Hepatocyte (in vitro differentiated cells): ENCODE measurements at places on chromosomes 7 and 10. TPM values are rescaled to one million over a fixed set of nuclear protein-coding genes. Genes with fewer than 3 reads are reported as not detected.
A peak's percentile ranks its signal among the peaks of the same experiment; 100 is the strongest.

GRCh38 chr10:73773152-73773879 is 8.5 kb upstream of the CHCHD1 start:
- no peak for DNase-seq

GRCh38 chr10:113038183-113038582 is 88.1 kb downstream of the TCF7L2 start:
- no peak for DNase-seq

DNA sequence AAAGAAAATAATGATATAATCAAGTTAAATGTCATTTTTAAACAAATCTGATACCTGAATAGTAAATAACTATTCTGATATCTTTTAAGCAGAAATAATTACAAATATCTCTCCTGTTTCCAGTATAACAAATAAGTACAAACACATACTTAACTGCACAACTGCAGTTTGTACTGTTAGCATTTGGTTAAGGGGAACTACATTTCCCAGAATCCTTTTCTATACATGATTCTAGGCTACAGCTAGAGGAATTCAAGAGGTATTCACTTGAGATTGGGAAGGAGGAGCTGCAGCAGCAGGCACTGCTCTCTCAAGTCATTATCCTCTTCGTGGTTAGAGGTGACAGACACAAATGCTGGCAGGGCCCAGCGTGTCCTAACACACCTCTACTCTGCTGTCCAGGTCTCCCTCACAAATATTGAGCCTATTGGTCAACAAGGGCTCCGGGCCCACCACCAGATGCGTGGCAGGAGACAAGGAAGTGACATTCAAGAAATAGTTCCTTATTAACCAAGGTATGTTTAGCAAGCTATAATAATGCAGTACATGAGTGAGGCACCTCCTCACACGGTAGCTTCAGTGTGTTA is 255.1 kb upstream of the MKLN1 start:
- DNase-seq: no peak

DNA sequence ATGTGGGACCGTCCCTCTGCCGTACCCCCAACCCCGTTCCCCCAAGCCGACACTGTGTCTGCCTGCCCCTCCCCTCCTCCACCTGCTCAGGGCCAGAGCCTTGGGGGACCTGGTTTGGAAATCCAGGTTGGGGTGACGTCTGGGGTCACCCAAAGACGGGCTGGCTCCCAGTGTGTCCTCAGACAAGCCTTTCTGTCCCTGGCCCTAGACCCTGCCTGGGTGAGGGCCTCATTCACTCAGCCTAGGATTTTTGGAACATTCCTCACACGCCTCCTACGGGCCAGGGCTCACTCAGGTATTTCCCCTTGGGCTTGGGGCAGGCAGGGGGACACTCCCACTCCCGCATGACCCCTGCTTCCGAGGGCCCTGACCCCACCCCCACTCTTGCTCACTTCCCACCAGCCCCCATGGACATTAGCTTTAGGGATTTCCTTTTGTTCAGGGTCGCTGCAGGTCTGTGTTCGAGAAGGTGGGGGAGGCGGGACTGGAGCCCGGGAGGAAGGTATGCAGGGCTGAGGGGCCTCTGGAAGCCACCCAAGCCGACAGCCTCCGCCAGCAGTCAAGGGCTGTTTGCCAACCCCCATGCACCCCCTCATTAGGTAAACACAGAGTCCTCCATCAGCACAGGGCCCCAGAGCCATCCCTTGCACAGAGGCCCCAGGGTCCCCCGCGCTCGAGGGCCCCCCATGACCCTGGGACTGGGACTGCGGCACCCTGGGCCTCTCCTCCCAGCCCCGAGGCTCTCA is 35.1 kb downstream of the PDGFA start:
- DNase-seq: no peak

- no peak for DNase-seq
Observed at GRCh38 chr10:114017271-114017670, 26.4 kb upstream of the ADRB1 start.

- peak; percentile 58 for DNase-seq
Observed at GRCh38 chr10:6014241-6014761, 37.0 kb upstream of the IL15RA start.

DNA sequence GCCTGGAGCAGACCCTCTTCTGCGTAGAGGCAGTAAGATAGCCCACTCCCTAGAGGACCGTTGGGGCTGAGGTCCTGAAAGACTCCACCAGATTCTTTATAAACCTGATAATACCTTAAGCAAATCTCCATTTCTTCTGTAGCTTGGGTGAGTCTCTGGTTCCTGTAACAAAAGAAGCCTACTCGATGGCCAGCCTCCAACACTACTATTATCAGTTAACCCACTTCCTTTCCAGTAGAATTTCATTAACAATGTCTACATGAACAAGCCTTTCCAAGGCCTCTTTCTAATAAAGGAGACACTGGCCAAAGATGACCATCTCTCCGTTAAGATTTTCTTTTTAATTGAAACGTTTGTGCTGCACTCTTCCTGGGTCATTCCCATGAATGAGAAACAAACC is 201.7 kb upstream of the KCTD7 start:
- DNase-seq: no peak

GRCh38 chr10:89332123-89332633 is 4.4 kb downstream of the IFIT3 start:
- peak; percentile 56 for DNase-seq

DNA sequence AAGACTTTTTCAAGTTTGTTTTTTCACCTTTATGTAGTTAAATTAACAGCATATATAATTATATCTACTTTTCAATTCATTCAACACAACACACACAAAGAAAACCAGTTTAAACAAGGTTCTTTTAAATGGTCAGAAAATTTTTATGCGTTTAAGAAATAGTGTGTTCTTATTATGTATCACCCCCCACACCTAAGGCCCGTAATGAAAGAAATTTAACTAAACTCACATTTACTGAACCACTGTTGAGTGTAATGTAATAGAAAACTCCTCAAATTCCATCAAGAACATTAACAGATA is 19.0 kb upstream of the ITGB8 start:
- DNase-seq: no peak

DNA sequence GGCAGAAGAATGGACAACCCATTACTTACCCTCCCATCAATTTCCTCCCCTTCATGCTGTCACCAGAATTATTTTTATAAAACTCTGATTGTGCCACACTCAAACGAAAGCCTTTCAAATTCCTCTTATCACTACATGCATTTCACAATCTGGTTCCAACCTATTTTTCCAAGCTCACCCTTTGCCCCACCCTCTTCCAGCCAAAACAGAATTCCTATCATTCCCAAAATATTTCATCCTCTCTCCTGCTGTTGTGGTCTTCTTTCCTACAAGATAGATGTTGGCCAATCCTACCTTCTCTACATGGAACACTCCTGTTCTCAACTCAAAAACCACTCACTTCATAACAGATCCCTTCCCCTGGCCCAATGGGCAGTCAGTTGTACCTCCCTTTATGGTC is 111.5 kb downstream of the ELAPOR2 start:
- no peak for DNase-seq

DNA sequence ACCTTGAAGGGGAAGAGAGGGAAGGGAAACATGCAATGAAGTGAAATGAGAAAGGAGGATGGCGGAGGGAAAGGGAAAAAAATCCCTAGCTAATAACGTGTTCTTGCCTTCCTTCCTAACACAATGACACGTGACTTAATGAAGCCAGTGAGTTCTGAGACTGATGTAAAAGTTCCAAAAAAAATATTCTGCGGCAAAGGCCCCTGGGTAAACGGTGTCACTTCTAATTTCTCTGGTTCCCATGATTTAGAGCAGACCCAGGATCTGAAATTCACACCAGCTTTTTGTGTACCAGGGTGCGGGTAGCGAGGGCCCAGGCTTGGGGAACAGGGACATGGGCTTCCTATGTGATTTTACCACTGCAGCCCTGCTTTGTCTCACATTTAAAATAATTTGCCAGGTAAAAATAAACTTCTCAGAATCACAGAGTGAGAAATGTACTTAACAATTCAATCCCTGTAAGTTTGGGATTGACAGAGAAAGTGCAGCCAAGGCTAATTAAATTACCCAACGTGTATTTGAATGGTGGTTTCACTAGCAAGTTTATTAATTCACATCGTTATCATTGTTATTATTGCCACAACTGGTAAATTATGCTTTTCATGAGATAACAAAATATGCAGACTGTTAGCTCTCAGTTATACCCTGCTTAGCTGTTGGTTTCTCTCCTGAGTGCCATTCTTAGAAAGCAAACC is 182.4 kb downstream of the SEM1 start:
- DNase-seq: no peak

DNA sequence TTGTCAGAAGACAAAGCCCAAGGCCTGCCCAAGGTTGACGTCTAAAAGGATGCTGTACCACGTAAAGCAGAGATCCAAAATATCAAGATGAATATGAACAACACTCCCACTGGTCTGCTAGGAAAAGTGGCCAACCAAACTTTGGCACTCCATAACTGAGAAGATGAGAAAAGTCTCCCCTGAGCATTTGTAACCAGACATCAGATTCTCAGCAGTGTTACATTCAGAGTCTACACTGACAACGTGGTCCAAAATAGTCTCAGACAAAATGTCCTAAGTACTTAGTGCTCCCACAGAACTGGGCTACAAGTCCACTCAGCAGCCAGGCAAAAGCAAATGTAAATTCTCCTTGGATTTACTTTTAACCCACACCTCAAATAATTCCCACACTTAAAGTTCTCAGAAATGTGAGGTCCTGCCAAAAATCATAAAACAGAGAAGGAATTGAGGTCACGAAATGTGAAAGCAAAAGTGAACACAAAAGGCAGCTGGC is 185.1 kb upstream of the NOBOX start:
- DNase-seq: no peak

- DNase-seq: peak; percentile 75
Observed at GRCh38 chr10:110357252-110357780, 52.6 kb upstream of the SMNDC1 start.

- peak; percentile 81 for DNase-seq
Observed at GRCh38 chr7:148699024-148699781, 500 bp downstream of the CUL1 start.

DNA sequence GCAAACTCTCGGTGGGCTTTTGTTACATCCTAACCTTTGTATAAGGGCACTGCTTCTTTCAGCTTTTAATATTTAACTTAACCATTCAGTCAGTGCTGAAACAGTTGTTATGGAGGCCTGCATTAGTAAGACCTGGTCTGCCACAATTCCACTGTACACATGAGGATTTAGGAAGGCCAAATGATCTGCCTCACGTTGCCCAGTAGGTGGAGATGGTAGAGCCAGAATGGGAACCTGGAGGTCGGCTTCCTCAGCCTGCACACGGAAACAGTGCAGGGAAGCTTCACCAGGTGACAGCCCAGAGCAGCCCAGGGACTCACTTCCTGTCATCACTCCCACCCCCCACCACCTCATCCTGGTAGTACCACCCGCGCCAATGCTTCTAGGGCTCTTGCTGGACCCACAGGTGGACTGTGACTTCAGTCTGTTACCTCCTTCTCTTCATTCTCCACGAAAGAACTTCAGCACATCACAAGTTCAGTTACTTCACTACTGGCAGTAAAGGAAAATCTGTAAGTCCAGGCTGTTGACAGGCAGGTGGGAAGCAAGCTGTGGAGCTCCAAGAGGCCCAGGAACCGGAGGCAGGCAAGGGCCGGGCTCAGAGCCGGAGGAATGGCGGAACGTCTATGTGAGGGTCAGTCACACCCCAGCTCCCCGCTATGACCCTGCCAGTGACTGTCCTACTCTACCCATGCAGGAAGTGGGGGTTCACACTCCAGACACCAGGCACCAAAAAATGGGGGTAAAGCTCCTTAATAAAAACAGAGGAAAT is 480.3 kb upstream of the C7orf33 start:
- DNase-seq: peak; percentile 62

DNA sequence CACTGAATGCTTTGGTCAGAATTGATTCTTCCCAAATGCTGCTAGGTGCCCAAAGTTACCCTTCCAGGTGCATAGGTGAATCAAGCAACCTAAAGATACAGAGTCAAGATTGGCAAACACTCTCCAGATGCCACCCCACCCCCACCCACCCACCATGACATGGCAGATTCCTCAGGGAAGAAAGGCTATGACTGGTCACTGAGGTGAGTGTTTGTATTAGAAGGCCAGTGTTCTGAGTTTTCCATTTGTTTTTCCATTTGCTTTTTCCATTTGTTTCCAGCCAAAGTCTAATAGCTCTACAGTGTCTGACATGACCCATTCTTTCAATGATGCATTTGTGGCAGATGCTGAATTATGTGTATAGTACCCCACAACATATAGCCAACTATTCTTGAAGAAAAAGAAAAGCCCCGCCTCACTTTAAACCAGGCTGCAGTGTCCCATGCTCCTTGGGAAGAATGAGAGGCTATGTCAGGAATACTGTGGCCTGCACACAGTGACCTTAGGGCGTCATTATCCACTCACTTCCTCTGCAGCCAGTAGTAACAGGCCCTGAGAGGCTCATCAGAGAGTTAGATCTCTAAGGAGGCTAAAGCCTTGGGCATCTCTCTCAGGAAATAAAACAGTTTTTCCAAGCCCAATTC is 16.1 kb upstream of the HIBADH start:
- DNase-seq: no peak

GRCh38 chr10:130816116-130816901 is 495.2 kb downstream of the TCERG1L start:
- no peak for DNase-seq

- DNase-seq: no peak
Observed at GRCh38 chr7:47351233-47352154, 230.4 kb downstream of the TNS3 start.

DNA sequence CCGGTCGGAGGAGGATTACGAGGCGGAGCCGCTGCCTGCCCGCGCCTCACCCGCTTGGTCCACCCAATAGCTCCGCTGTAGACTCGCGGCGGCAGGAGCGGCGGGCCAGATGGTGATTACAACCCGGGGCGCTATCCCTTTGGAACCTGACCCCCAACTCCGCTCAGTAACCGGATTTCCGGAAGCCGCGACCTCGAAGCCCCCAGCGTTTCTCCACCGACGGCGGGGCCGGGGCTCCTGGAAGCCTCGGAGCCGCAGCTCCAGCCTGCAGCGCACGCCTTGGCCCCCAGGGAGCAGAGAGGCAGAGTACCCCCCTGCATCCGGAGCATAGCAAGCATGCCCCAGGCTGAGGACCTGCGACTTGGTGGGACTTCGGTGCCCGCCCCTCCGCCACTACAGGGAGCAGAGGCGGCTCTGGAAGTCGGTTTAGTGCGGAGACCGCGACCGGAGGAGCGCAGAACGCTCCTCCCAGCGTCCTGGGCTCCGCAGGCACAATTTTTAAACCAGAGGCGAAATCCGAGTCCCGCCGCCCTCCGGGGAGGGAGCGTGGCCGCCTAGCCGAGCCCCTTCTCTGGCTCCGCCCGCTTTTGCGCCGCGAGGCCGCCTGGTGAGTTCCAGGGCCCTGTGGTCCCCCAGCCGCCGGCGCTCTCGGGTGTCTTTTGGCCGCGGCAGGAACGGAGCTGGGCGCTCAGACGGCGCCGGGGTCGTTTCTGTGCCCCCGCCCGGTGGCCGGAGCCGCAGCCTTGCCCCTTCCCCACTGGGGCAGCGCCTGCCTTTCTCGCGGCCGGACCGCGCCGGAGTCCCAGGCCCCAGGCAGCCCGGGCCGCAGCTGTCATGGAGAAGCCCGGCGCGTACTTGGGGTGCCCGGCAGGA is 28.2 kb upstream of the BMS1 start:
- DNase-seq: peak; percentile 53

- DNase-seq: no peak
Observed at GRCh38 chr10:14162629-14163344, 167.9 kb downstream of the FRMD4A start.

CNNM1 gene
- polyA plus RNA-seq: 2.2 and 2.5 TPM in 2 replicates

CUBN gene
- polyA plus RNA-seq: 2.0 and 3.3 TPM in 2 replicates

SP8 gene
- 0.04 and 0.10 TPM in 2 replicates for polyA plus RNA-seq

SHH gene
- 8.0 and 12.1 TPM in 2 replicates for polyA plus RNA-seq

ENKUR gene
- polyA plus RNA-seq: 0.12 and 1.6 TPM in 2 replicates

ANKRD7 gene
- polyA plus RNA-seq: 0.34 TPM in 1 of 2 replicates, not detected in the other

OIT3 gene
- polyA plus RNA-seq: 0.88 and 0.89 TPM in 2 replicates

HIPK2 gene
- polyA plus RNA-seq: 12.2 and 18.2 TPM in 2 replicates

UNCX gene
- not detected in 2 replicates for polyA plus RNA-seq

GSAP gene
- 9.3 and 9.9 TPM in 2 replicates for polyA plus RNA-seq

PBLD gene
- 12.8 and 26.1 TPM in 2 replicates for polyA plus RNA-seq

HOXA1 gene
- 0.25 and 0.77 TPM in 2 replicates for polyA plus RNA-seq
